ENCODE measurements at places on chromosomes 16 and 17. TPM values are rescaled to one million over a fixed set of nuclear protein-coding genes. Genes with fewer than 3 reads are reported as not detected.
A peak's percentile ranks its signal among the peaks of the same experiment; 100 is the strongest.

GRCh38 chr16:20001856-20002707 lies 71.6 kb downstream of the GPR139 start:
- ATAC-seq, result peak; percentile 89

DNA sequence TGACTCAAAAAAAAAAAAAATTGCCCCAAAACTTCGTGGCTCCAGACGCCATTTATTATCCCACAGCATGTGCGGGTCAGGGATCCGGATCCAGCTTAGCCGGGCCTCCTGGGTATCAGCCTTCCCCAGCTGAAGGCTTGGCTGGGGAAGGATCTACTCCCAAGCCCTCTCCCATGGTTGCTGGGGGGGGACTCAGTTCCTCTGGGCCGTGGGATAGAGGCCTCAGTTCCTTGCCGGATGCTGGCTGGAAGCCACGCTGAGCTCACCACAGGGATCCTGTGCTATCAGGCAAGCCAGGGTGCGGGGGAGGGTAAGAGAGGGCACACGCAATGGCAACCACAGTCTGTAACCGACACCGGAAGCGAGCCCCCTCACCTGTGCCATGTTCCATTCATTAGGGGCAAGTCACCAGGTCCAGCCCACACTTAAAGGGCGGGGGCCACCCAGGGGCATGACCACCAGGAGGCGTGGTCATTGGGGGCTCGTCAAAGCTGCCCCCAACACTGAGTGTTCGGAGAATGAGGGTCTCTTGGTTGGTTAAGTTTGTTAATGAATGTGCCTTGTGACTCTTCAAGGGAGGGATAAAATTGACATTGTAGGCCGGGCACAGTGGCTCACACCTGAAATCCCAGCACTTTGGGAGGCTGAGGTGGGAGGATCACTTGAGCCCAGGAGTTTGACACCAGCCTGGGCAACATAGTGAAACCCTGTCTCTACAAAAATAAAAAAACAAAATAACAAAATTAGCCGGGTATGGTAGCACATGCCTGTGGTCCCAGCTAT lies 210.0 kb upstream of the GSE1 start:
- ATAC-seq, result no peak

- no peak for ATAC-seq
These were observed 1.4 kb downstream of the PMP22 start for GRCh38 chr17:15263680-15264079.

GRCh38 chr16:49075709-49076108 lies 205.9 kb downstream of the CBLN1 start:
- ATAC-seq, result no peak

DNA sequence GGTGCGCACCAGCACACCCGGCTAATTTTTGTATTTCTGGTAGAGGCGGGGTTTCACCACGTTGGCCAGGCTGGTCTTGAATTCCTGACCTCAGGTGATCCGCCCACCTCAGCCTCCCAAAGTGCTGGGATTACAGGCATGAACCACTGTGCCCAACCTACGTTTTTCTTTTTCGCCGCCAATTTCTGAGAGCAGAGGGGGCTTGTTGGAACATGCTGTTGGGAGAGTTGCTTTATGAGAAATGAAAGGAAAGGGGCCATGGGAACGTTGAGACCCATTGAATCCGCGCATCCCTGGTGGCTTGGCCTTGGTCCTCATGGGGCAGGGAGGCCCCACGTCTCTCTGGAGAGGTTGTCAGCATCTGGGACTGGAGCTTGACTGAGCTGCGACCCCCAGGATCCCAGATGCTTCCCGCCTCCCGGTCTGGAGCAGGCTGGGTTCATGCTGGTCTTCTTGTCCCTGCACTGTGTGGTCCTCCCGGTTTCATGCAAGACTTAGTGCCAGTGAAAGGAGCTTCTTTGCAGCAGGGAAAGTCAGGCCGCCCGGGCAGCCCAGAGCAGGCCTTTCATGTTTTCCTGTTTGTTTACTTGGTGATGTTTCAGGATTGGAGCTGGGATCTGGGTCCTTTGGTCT lies 22.8 kb downstream of the CRISPLD2 start:
- no peak for ATAC-seq

DNA sequence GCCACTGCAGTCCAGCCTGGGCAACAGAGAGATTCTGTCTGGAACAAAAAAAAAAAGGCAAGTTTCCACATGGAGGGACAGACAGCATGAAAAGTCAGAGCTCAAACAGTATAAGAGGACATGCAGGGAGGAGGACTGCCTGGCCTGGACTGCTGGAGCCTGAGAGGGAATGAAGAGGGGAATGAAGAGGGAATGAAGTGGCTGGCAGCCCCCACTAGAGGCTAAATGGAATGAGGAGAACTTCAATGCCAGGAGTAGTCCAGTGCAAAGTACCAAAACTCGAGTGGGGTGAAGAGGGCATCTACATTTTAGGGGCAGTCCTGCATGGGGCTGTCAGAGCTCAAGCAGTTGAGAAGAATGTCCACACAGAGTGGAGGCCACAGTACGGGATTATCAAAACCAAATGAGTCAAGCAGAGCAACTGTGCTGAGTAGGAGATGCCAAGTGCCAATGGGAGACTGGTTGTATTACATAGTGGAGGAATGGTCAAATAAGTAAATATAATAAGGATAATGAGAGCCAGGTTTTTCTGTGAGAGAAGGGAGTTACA lies 22.9 kb downstream of the IKZF3 start:
- no peak for ATAC-seq

DNA sequence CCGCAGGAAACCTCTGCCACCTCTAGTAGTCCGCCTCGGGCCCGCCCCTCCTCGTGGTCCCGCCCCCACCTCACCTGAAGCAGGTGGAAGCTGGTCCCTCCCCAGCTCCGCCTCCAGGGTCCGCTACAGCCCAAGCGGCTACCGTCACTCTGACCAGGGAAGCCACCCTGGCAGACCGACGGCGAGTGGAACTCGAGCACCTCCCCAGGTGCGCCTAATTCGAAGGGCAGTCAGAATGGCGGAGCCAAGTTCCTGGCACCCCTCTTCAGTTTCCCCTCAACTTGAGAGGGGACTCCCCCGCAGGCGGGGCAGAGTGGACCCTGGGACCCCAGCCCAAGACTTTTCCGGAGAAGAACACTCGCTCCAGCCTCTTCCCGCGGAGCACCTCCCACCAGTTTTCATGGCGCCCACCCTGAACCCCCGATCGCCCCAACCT lies 507 bp downstream of the FHOD1 start:
- peak; percentile 3 for ATAC-seq

DNA sequence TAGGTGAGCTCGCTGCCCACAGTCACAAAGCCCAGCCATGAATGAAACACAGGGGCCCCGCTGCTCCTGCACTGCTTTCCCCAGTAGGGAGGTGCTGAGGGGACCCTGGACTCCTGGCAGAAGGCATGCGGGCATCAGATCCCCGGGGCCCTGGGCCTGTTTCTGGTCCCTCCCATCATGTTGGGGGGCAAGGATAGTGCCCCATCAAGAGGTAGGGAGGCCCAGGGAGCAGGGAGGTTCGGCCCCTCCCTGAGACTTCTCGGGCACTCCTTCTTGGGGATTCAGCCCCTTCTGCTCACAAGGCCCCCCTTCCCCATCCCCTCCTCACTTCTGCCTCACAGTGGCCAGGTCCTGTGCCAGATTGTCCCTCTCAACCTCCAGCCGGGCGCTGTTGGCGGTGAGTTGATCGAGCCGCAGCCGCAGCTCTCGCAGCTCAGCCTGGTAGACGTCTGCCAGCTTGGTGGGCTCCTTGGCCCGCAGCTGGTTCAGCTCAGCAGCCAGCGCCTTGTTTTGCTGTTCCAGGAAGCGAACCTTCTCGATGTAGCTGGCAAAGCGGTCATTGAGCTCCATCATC lies 515 bp downstream of the GFAP start:
- ATAC-seq, result no peak

DNA sequence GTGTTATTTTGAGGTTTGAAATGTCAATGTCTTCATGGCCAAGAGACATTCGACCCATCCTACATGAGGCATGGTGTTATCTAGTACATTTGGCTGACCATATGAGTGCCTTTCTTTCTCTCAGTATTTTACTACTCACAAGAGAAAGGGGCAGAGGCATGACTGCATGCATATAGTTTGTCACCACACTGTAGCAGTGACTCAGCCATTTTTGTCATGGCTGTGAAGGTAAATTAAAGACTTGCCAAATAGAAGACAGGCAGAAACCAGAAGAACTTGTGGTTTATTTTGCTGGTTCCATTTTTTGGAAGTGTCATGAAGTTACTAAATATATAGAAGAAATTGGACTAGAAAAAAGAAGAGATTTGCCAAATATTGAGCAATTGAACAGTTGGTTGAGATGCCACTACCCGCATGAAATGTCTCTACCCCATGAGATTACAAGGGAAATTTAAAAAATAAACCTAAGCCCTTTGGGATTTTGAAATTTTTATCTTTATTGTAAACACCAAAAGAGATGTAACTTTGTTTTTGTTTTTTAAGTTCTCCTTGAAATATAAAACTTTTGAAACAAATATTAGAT lies 170.3 kb downstream of the CHD9 start:
- ATAC-seq, result peak; percentile 80

DNA sequence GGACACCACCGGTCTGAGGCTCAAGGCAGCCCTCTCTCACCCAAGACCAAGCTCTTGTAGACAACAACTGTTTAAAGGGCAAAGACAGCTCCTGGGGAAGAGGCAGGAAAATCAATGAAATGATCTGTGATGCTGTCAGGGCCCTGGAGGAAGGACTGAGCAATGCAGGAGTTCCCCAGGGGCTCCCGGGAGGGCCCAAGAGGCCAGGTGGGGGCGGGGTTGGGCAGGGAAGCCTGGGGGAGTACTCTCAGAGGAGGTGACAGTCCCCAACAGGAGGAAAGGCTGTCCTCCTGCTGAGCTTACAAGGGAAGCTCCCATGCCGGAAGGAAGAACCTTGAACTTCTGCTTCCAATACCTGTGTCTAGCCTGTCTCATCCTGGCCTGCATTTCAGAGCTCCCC lies 8.3 kb upstream of the NOS2 start:
- no peak for ATAC-seq

DNA sequence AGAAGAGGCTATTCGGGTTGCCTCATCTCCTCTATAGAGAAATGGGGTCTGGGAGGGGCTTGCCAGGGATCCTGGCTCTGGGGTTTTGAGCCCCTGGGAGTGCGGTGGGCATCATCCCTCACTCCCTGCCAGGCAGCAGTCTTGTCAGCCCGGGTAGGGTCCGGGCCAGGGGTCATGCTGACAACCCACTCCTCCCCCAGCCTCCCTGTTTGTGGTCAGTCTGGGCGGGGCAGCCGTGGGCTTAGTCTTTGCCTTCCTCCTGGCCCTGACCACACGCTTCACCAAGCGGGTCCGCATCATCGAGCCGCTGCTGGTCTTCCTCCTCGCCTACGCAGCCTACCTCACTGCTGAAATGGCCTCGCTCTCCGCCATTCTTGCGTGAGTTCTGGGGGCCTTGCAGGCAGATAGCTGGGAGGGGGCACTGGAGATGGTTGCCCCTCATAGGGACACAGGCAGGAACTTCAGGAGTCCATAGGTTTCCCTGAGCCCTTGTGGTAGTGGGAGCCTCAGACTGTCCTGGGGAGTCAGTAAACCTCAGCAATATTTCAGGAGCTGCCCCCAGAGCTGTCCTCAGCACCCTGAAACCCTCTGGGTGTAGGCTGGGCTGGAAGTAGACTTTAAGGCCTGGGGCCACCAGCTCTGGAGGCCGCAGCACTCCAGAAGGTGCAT lies 6.9 kb downstream of the SLC9A5 start:
- ATAC-seq, result no peak

DNA sequence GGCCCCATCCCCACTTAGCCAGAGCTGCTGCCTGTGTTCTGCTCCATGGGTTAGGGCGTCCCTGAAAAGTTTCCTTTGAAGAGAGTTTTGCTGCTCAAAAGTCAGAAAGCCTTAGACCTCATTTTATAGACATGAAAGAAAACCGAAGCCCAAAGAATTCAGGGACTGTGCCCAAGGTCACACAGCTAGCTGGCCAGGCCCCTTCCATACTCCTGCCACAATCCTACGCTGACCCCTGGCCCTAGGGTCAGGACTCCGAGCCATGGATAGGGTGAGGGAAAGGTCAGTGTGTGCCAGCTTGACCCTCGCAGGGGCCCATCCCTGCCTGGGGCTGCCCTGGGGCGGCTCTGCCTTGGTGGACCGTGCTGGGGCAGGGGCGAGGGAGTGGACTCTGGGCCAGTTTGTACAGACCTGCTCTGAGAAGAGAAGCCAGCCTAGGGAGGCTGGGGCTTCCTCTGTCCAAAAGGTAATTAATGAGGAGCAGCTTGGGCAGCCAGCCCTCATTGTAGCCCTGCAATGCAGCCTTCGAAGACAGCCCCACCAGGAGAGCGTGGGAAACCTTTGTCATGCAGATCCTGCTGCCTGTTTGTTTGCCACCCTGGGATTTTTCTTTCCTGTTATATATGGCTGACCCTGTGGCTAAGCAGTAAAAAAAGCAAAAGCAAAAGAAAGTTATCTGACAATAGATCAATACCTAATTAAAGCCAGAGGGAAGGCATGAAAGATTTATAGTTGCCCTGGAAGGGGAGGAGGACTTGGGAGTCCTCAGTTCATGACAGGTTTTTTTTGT lies 37.4 kb downstream of the RHBDL3 start:
- ATAC-seq, result peak; percentile 86

GRCh38 chr16:73308771-73309170 lies 260.8 kb upstream of the ZFHX3 start:
- no peak for ATAC-seq

- ATAC-seq, result peak; percentile 38
These were observed 458.7 kb upstream of the ZFHX3 start for GRCh38 chr16:73506568-73507056.

DNA sequence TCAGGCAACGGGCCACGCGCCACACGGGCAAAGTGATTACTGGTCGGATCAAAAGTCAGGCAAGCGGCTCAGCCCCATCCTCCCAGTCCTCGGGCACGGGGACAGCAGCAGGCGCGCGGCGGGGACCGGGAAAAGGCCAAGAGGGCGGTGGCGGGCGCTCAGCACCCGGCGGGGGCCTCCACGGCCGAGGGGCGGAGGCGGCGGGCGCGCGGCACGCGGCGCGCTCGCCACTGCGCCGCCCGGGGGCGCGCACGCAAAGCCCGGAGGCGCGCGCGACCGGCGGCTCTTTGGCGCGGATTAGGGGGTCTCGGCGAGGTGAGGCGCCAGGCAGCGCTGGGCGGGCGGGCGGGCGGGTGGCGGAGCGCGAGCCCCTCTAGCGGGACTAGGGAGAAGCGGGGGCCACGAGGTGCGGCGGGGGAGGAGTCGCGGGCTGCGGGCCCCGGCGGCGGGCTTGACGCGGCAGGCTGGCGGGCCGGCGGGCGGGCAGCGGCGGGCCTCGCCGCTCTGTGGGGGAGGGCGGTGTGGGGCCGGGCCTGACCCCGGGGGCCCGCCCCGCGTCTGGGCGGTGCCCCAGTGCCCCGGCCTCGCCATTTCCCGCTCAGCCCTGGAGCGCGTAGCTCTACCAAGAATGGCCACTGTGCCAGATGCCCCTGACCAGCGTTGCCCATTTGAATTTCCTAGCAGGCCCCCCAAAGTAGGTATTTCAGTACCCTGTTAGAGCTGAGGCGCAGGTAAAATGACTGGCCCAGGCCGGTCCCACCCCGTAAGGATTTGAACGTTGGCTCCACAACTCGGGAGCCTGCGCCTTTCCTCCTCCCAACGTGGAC lies at the start of the genes ACACA and TADA2A:
ACACA (minus strand) TSS at position 202 of the 827 bp plus-strand sequence. CDS start 537 bp downstream, outside the sequence.
TADA2A (plus strand) TSS at position 252 of the 827 bp plus-strand sequence. CDS start 4,480 bp downstream, outside the sequence.
- ATAC-seq, result peak; percentile 83

KIF19 gene
- 1.4 TPM for total RNA-seq

SLFN14 gene
- total RNA-seq, result not detected

LPCAT2 gene
- total RNA-seq, result 2.5 TPM

SUPT4H1 gene
- total RNA-seq, result 54.8 TPM

OR1A1 gene
- 0.23 TPM for total RNA-seq

PIPOX gene
- 5.0 TPM for total RNA-seq

KRTAP4-5 gene
- total RNA-seq, result not detected

PABPN1L gene
- total RNA-seq, result 0.23 TPM

ESRP2 gene
- total RNA-seq, result 0.33 TPM

KRT32 gene
- total RNA-seq, result 0.29 TPM
